ENCODE measurements at places on chromosomes 4 and X.

DNA sequence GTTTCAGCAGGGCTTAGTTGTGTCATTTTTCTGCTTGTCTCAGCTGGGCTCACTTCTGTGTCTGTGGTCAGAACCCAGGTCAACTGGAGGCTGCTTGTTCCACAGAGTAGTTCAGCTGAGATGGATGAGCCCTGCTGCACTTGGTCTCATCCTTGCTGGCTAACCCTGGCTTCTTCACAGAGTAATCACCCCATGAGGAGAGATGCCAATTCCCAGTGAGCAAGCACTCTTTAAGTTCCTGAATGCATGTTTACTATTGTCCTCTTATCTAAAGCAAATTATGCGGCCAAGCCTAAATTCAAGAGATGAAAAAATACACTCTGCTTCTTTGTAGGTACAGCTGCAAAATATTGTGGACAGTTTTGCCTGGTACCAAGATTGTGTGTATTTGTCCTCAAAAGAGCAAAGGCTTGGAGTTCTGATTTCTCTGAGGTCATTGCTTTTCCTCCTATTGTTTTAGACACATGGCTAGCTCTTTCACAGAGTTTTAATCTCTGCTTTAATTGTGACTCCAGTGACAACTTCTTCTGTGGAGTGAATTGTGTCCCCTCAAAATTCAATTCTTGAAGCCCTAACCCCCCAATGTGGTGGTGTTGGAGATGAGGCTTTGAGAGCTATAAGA lies 236.6 kb upstream of the ANKRD50 start:
- no peaks in the 10 kb centered on the region for H3K4me1 ChIP-seq
- DNase-seq, result no peak
- no peak overlapping the region for H3K4me3 ChIP-seq
- H3K27ac ChIP-seq, result peak overlapping the region; percentile 9

DNA sequence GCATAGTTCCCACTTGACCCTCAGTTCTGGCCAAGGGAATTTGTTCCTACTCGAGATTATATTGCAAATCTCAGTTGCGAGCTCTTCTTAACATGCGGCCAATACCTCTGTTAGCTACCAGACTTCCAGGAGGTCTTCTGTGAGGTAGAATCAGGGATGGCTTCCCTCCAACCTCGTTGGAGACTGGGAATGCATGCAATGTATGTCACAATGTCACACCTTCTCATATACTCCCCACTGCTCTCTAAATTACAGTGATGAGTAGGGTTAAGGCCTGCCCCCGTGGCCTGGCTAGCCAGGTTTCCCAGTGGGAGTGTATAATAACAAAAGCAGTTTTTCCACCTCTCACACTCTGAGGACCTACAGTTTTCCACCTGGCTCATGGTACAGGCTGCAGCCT lies 1962.5 kb downstream of the ARAP2 start:
- H3K36me3 ChIP-seq, result no peaks in the 10 kb centered on the region
- DNase-seq, result no peak
- H3K27ac ChIP-seq, result no peak overlapping the region
- no peak overlapping the region for H3K4me3 ChIP-seq
- no peaks in the 10 kb centered on the region for H3K4me1 ChIP-seq

DNA sequence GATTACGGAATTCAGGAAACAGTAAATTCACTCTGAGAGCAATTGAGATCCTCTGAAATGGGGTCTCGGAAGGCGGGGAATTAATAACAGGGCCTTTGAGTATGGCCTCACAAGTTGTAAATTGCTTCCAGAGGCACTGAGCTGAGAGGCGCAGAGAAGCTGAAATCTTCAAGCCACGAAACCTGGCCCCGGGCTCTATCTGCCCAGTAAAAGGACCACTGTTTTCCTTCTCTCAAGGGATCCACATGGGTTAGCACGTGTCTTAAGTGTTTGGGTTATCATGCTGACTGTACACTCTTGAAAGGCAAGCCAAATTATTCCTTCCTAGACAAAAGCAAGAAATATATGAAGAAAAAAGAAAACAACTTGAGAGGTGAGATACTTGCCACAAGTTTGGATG lies 1012.9 kb upstream of the FTHL17 start:
- H3K4me3 ChIP-seq, result no peak overlapping the region
- H3K36me3 ChIP-seq, result no peaks in the 10 kb centered on the region
- DNase-seq, result no peak
- no peak overlapping the region for H3K27ac ChIP-seq
- no peaks in the 10 kb centered on the region for H3K27me3 ChIP-seq
- no peaks in the 10 kb centered on the region for H3K4me1 ChIP-seq

DNA sequence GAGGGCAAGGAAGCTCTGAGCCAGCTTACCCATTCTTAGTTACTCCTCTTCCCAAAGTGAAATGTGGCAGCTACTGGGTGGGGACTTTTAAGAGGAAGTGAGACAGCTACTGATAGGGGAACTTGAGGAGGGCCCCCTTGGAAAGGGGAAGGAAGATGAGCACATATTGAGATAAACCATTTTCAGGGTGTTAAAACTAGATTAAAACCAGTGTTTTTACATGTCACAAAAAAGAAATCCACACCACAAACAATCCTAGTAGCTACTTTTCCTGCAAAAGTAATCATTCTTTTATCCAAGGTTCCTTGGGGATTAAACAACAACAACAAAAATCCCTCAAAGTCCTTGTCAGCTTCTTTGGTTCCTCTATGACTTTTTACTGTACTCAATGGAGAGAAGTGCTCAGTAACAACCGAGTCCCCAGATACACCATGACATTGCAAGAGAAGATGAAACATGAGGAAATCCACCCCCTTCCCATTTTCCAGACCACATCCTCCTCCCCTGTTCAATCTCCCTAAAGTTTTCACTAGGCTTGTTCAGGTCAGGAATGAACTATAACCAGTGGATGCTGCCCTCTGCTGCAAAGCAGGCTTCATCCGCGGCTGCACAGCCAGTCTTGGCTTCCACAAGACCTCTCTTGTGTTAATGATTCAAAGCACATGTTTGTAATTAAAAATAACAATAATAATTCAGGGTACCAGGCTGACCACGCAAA lies 113.5 kb upstream of the TMEM164 start:
- peaks cover 4% of the 10 kb centered on the region for H3K27me3 ChIP-seq
- no peaks in the 10 kb centered on the region for H3K36me3 ChIP-seq
- no peak overlapping the region for H3K27ac ChIP-seq
- no peak overlapping the region for H3K4me3 ChIP-seq
- DNase-seq, result no peak

DNA sequence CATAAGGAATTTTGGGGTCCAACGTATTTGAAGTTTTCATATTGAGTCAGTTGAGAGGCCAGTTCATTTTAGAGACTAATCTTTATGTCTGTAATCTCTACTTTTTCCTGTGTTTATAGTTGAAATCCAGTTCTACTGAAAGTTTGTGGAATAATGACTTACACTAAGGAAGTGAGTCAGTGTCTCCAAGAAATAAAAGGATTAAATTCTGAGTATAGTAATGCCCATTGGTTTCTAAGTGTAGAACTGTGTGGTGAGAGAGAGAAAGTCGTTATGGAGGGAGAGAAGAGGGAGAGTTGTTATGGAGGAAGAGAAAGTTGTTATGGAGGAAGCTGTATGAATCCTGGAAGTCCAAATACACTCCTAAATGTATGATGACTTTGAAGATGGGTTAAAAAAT lies 264.6 kb upstream of the HAND2 start:
- no peak overlapping the region for H3K27ac ChIP-seq
- H3K4me3 ChIP-seq, result no peak overlapping the region
- no peak for DNase-seq
- H3K36me3 ChIP-seq, result no peaks in the 10 kb centered on the region
